Activated T-helper 2 cell treated with anti-CD3 and anti-CD28 coated beads, Interferon-gamma antibody, Interleukin-2, Interleukin-4, amounts not matched to agents 10 μg/mL and 5 μg/mL and 100 μg/mL, durations not matched to agents 14 hours and 24 hours and 36 hours (primary cell): ENCODE measurements at places on chromosomes 2 and 18.

DNA sequence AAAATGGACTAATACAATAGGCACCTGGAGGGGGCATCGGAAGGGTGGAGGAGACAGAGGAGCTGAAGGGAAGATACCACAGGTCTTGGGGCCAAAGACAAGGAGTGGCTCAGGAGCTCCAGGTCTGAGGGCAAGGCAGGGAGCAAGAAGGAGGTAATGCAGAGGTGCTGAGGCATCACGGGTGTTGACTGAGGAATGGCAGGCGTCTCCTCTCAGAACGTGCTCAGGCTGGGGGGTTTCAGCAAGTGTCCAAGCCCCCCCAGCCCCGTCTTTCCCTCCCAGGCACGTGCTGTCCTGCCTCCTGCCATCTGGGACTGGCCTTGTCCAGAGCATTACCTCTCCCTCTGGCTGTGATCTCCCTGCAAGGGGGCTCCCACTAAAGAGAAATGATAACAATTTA lies 265.4 kb downstream of the DCDC2C start:
- DNase-seq, result no peak

GRCh38 chr2:95063086-95063958 lies 37.8 kb downstream of the MAL start:
- no peak for DNase-seq

DNA sequence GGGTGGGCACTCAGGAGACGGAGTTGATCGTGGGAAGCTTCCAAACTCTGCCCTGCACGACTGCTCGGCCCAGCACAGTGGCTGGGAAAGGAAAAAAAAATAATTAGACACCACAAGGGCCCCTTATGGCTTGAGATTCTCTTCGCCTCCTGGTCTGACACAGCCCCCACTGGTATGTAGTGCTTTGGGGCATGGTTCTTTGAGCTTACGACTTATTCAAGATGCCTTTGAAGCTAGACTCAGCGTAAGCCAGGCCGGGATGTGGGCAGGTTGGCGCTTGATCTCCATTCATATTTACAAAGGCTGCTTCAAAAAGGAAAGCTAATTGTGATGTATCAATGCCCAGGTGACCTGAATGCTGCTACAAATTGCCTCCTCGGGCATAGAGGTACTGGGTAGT lies 50.5 kb downstream of the CXCR4 start:
- no peak for DNase-seq

DNA sequence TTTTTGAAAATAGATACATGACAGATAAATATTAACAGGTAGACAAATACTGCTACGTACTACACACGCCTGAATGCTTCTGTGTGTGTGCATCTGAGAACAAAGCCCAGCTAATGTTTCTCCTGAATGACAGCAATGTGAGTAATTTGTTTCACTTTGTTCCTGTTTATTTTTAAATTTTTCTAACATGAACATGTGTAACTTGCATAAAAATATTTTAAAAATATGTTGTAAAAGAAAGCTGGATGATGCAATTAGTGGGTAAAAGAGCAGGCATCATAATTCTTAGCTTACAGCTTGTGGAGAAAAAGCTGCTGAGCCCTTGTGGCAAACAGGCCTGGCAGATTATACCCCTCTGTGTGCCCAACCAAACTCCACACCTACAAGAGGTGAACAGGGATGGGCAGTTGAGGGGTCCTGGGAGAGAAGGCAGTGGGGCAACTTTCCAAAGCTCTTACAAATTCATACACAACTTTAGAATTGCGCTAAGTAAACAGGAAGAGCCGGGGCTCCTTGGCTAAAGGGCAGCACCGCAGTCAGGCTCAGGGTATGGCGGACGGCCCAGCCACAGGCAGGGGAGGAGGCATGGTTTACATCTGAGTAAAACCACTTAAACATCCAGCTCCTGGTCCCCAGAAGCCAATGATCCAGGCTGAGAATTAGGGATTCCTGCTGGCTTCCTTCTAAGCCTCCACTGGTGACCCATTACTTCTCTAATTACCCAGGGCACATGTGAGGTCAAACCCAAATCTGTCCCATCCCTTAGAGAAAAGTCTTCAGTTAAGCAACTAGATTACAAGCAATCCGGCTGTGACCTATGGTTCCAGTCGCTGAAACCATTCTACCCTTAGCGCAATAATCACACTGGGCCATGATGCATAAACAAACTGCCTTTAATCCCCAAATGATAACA lies 14.0 kb downstream of the PXDN start:
- DNase-seq, result no peak

GRCh38 chr2:217142649-217143266 lies 282.9 kb upstream of the TNP1 start:
- DNase-seq, result no peak

GRCh38 chr2:235940330-235940729 lies 227.9 kb downstream of the GBX2 start:
- DNase-seq, result no peak
